ENCODE measurements at places on chromosomes 16 and 17. TPM values are rescaled to one million over a fixed set of nuclear protein-coding genes. Genes with fewer than 3 reads are reported as not detected.

Gene CCL4
- total RNA-seq = not detected

Gene MYH11
- total RNA-seq = 0.32 TPM

Gene GRAPL
- 13.3 TPM for total RNA-seq

Gene GCGR
- total RNA-seq = not detected

Gene EME2
- 3.7 TPM for total RNA-seq

Gene KCNH4
- total RNA-seq = 0.19 TPM

Gene KIF2B
- total RNA-seq = not detected

Gene RNF222
- total RNA-seq = not detected

Gene TERB1
- 0.06 TPM for total RNA-seq

Gene PLEKHM1
- 10.0 TPM for total RNA-seq

Gene TLCD1
- total RNA-seq = 1.3 TPM

Gene CTF1
- 0.19 TPM for total RNA-seq

Gene GPR142
- 0.16 TPM for total RNA-seq

Gene KRTAP2-1
- total RNA-seq = not detected
